ENCODE measurements at places on chromosomes 6 and 20.

DNA sequence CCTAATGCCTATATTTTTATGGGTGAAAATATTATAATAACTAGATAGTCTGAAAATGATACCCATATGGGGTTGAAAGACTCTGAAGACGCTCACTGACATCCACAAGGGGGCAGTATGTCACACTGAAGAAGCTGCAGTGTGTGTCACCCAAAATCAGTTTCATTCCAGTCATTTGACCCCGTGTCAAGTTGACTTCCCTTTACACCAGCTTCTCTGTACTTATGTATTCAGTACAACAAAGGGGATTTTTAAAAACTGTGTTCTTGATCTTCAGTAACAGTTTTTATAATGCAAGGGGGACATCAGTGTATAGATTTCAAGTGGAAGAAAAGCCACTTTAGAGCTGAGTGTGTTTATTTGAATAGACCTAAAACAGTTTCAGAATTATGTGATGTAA is 19.3 kb downstream of the FAXC start:
- DNase-seq = peak; percentile 7

DNA sequence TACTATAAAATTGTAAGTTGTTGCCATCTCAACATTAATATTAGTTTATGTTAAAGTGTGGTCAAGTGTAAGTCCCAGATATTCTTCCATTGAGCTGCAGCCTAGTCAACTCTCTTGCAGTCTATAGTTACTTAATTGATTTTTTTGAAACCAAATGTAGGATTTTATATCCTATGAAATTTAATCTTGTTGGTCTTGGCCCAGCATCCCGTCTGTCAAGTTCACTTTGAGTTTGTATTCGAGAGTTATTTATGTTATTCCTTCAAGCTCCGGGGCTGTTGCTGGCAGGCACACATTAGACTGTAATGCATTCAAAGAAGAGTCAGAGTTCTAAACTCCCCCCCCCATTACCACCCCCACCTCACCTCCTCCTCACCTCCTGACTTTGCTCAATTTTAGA is 71.0 kb upstream of the SPACA1 start:
- no peak for DNase-seq

- no peak for DNase-seq
These were observed 110.7 kb downstream of the DACT2 start for GRCh38 chr6:168208854-168209253.

- DNase-seq = no peak
These were observed 90.9 kb upstream of the GCM1 start for GRCh38 chr6:53239526-53239925.
